ENCODE measurements at places on chromosomes 6 and 20.

- DNase-seq = no peak
Observed at GRCh38 chr6:22883061-22883717, 313.8 kb downstream of the HDGFL1 start.

GRCh38 chr20:2984028-2984501, 59.4 kb upstream of the GNRH2 start:
- DNase-seq = no peak

DNA sequence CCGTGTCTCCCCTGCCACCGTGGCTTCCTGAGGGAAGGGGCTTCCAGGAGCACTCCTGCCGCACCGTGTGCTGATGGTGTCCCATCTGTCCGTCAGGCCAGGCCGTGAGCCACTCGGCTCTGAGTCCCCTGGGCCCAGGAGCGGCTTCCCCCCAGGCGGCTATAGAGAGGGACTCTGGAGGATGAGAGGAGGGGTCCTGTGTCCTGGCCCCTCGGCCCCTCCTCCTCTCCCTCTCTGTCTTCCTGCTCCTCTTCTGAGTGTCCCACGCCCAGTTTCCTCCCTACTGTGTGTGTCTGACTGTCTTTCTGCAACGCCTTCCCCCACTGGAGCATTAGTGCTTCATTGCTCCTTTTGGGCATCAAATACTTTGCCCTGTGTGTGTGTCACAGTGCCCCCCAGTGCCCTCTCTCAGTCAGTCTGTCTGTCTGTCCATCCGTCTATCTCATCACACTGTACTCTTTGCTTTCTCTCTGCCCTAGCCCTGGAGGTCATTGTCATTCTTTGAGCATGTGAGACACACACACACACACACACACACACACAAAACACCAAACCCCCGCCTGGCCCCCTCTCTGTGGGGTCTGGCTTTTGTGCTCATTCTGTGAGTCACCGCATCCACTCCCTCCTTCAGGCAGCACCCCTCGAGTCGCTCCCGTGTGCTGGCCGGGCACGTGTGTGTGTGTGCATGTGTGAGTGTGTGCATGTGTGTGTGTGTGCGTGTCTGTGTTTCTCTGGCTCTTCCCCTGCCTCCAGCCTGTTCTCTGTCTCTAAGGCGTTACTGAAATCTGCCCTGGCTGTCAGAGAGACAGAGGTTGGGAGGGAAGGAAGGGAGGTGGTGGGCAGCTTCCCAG, 71.9 kb downstream of the SRC start:
- no peak for DNase-seq

- DNase-seq = no peak
Observed at GRCh38 chr6:139436200-139436956, 61.9 kb upstream of the CITED2 start.

DNA sequence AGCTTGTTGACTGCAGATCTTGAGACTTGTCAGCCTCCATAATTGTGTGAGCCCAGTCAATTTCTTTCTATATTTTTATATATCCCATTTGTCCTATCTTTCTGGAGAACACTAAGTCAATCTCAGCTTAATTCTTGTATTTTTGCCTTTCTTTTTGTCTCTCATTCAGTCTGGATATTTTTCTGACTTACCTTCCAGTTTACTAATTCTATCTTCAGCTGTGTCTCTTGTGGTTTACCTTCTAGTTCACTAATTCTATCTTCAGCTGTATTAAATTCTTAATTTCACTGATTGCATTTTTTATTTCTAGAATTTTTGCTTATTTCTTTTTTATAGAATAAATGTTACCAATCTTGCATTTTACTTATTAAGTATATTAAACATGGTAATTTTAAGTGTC, 17.8 kb upstream of the RFX6 start:
- DNase-seq = no peak

DNA sequence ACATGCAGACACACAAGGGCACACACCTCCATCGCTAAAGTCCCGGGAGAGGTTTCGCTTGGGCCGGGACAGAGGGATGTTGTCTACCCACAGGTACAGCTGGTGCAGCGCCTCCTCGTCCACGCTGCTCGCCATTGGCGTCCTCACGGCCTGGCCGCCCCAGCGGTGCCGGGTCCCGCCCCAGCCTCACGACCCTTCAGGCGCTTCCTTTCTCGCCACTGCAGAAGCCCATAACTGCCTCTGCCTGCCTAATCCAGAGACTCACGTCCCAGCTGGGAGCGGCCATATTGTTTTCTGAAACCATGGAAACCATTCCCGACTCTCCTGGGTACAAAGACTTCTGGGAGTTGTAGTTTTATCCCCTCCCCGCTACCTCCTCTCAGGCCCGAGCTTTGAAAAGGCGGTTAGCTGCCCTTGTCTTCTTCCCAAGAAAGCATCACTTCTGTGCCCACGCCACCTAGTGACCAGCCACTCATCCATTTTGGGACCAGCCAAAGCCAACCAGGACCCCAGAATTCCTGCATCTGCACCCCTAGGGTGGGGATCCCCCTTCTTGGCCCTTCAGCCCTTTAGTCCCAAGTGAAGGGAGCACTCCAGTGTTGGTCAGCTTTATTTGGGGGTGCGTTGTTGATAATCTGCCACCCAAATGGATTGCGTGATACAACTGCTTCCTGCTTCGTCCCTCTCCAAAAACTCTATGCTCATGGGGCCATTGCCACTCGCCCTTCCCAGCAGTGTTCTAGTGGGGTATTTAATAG, at the start of gene SPEF1:
SPEF1 (minus strand) TSS at position 296 of the 758 bp plus-strand sequence; CDS start at position 135, 161 bp downstream.
- peak; percentile 65 for DNase-seq

GRCh38 chr6:135922174-135922573, 70.7 kb downstream of the PDE7B start:
- DNase-seq = no peak

- no peak for DNase-seq
Observed at GRCh38 chr6:122861594-122861993, 72.5 kb downstream of the SMPDL3A start.

- DNase-seq = no peak
Observed at GRCh38 chr20:52668626-52669025, 303.5 kb upstream of the TSHZ2 start.

DNA sequence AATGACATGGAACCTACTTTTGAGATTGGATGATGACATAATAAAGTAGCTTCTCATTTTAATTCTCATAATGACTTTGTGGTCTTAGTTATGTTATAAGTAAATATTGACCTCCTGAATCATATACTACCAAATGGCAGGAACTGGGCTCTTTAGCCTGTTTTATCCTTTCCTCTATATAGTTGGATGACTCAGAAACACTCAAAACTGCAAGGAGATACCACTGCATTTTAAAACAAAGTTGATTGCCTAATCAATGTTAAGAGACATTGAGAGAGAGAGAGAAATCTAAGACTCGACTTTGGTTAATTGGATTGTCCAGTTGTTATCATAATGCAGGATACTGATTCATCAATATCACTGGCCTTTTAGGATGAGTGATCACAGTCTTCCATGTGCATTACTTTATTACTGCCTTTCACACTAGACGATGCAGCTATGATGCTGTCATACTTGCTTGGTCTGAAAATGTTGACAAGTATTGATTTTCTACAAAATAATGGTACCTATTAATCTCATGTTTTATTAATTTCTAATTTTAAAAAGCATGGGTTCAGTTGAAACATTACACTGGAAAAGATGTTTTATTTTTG, 320.0 kb downstream of the NKAIN2 start:
- DNase-seq = no peak

DNA sequence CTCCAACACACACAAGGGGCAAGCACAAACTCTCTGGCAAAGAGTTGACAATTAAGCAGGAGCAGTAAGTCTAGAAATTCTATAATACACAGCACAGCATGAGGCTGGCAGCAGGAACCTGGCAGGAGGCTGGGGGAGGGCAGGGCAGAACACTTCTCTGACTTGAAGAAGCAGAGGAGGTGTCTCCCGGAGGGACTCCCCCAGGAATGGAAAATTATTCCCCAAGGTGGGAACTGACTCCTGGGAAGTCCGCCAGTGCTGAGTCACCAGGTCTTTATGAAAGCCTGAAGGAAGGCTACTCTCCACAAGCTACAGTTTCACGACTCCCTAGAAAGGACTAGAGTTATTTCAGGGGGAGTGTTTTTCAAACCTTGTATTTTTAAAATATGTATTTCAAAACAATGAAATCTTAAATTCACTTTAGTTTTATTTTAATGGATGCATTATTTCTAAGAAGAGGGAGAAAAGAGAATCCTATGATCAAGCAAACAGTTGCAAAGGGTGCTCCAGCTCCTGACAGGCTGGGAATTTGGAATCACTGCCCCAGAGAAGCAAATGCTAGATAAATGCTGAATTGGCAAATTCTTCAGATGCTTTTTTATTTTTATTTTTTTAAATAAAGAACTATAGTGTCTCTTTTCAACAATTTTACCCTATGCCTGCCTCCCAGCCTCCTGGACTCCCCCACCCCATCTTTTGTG, 192.8 kb downstream of the LY86 start:
- DNase-seq = no peak

- DNase-seq = no peak
Observed at GRCh38 chr6:56299916-56300315, 52.5 kb upstream of the COL21A1 start.

All from thoracic aorta (tissue), 2 donors.